ENCODE measurements at places on chromosomes 16 and 17.

DNA sequence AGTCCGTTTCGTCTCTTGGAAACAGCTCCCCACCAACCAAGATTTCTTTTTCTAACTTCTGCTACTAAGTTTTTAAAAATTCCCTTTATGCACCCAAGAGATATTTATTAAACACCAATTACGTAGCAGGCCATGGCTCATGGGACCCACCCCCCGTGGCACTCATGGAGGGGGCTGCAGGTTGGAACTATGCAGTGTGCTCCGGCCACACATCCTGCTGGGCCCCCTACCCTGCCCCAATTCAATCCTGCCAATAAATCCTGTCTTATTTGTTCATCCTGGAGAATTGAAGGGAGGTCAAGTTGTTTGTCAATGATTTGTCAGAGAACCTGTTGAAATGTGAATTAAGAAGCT lies 48.2 kb downstream of the IL21R start:
- no peak for DNase-seq

- no peak for DNase-seq
Measured at GRCh38 chr16:86755571-86756006, 177.2 kb downstream of the FOXL1 start.

DNA sequence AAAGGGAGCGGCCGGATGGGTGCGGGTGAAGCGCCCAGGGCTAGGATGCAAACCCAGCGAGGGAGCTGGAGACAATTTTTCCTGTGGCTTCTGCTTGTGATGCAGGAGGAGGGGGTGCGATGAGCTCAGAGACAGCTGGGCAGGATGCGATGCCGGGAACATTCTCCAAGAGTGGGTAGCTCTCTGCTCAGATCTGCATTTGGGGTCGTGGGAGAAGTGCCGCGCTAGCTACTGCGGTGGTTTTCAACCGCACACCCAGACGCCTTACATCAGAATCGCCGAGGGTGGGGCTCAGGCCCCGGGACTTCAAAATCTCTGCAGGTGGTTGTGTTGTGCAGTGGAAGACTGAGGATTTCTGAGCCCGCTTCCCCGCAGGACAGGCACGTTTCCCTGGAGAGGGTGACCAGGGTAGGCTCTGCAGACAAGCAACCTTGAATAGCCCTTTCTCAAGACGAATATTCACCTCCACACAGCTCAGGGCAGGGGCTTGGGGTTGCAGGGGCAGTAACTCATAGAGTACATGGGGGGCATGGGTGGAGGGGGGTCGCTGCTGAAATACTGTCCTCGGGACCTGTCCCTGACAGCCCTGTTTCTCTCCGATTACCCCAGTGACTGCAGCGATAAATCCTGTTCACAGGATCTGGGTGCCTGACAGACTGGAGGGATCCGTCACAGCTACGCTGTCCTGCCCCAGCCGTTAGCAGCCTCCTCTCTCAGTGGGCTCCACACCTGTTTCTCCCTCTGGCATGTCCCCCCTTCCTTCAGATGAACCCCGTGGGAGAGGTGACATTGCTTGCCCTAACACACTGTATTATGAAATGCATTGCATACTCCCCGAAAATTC lies 63.3 kb downstream of the HAPSTR1 start:
- no peak for DNase-seq

- no peak for DNase-seq
Measured at GRCh38 chr16:66064801-66065530, 301.5 kb upstream of the CDH5 start.

DNA sequence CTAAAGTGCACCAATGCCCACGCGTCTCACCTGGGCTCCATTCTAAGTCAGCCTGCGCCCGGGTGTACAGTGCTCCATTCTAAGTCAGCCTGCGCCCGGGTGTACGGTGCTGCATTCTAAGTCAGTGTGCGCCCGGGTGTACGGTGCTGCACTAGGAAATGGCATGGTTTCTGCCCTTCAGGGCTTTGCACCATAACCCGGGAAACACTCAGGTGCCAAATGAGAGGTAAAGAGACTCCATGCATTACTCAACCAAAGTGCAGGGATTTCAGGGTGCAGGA lies 29.2 kb upstream of the FASN start:
- DNase-seq: no peak

Data from naive thymus-derived CD4-positive, alpha-beta T cell (primary cell).